ENCODE measurements at places on chromosomes 5 and 9. TPM values are rescaled to one million over a fixed set of nuclear protein-coding genes. Genes with fewer than 3 reads are reported as not detected.

DNA sequence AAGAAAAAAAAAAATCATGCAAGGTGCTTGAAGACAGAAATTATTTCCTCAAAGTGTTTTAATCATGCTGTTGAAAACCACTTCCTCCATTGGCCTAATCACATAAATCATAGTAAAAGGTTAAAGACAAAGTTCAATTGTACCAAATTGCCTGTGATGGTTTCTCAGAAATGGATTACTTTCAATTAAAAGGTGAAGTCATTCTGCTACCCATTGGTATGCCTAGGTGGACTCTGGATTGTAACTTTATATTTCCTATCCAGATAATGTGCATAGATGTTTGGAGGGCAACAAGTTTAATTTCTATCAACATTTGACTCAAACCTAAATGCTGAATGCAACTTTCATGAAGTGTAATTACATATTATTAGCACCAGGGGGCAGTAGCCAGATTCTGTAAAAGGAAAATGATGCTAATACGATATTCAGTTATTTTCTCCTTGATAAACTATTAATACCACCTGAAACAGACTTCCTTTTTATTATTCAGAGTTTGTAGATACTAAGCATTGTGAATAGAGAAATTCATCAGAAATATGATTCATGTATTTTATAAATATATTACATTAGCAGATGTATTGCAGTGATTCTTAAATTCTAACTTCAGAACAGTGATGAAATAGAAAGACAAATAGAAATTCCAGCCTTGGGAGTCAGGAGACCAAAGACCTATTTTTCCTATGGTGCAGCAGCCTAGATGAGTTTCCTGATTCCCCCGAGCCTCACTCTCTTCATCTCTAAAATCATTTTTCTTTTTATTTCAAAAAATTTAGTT is 148.2 kb downstream of the CAAP1 start:
- DNase-seq, result no peak

GRCh38 chr9:72856972-72857623 is 95.8 kb downstream of the ALDH1A1 start:
- no peak for DNase-seq

GRCh38 chr5:148996270-148996669 is 66.6 kb downstream of the SH3TC2 start:
- no peak for DNase-seq

DNA sequence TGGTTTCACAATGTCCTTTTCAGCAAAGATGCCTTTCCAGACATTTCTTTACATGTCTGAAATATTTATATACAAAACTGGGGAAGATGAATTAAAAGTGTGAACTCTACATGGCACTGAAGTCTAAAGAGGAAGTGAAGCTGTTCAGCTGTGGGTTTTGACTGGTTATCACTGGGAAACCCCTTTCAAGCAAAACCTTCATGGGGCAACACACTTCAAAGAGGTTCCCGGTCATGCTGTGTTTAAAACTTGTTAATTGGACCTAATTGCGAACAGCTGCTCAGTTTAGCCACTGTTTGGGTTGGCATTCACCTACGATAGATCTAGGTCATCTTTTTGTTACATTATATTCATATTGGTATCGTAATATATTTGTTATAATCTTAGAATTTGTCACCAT is 20.0 kb upstream of the GDNF start:
- no peak for DNase-seq

- no peak for DNase-seq
These were observed 1.3 kb upstream of the ANKRD18A start for GRCh38 chr9:38621434-38622287.

The ZDHHC11B gene
- 5.4 TPM for polyA plus RNA-seq

The GGTA1 gene
- 6.7 TPM for polyA plus RNA-seq

The POU5F2 gene
- 0.01 TPM for polyA plus RNA-seq

Data from right renal cortex interstitium (tissue), 3 donors.